ENCODE measurements at places on chromosomes 6 and 20.
A peak's percentile ranks its signal among the peaks of the same experiment; 100 is the strongest.

DNA sequence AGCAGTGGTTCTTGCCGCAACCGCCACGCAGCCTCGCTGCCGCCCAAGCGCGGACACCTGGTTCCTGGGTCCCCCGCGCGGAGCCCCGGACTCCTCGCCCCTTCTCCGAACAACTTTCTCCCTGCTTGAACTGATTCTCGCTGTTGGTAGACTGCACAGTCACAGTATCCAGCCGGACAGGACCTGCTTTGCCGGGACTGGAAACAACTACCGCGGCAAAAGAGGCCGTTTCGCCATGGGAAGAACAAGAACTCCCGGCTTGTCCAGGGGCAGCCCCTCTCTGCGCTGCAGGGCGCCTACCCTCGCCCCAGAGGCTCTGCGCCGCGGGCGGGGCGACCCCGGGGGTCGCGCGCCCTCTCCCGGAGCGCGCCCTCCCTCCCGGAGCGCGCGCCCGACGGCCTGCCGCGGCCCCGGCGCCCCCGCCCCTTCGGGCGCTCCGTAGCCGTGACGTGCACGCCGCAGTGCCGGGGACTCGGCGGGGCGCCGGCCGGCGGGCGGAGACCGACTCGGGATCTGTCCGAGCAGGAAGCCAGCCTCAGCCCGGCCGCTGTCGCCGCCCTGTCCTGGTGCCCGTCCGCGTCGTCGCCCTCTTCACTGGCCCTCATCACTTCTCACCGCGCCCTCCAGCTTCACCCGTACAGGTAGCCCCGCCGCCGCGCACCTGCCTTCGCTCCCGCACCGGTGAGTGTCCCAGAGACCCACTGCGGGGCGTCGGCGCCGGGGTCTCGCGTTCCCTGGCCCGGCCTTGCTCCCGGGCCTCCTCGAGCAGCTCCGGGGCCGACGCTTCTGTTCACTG is at the start of gene MYO6:
MYO6 (plus strand) TSS at position 497 of the 796 bp plus-strand sequence. CDS start 68,309 bp downstream, outside the sequence.
- no peak for DNase-seq

- no peak for DNase-seq
Measured at GRCh38 chr20:53571555-53572286, 21.9 kb downstream of the ZNF217 start.

DNA sequence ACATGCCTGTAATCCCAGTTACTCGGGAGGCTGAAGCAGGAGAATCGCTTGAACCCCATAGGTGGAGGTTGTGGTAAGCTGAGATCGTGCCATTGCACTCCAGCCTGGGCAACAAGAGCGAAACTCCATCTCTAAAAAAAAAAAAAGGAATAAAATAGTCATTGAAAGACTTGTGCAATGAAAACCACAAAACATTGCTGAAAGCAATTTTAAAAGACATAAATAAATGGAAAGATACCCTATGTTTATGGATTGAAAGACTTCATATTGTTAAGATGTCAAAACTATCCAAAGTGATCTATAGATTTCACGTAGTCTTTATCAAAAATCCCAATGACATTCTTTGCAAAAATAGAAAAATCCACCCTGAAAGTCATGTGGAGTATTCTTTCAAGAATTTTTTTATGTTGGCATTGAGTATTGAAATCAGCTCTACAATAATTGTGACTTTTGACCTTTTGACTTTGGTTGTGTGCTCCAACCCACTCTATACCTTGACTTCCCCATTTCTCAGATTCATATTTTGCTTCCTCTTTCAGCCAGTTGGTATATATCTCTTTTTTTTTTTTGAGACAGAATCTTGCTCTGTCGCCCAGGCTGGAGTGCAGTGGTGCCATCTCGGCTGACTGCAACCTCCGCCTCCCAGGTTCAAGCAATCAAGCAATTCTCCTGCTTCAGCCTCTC is 45.5 kb upstream of the SLC23A2 start:
- DNase-seq: no peak

DNA sequence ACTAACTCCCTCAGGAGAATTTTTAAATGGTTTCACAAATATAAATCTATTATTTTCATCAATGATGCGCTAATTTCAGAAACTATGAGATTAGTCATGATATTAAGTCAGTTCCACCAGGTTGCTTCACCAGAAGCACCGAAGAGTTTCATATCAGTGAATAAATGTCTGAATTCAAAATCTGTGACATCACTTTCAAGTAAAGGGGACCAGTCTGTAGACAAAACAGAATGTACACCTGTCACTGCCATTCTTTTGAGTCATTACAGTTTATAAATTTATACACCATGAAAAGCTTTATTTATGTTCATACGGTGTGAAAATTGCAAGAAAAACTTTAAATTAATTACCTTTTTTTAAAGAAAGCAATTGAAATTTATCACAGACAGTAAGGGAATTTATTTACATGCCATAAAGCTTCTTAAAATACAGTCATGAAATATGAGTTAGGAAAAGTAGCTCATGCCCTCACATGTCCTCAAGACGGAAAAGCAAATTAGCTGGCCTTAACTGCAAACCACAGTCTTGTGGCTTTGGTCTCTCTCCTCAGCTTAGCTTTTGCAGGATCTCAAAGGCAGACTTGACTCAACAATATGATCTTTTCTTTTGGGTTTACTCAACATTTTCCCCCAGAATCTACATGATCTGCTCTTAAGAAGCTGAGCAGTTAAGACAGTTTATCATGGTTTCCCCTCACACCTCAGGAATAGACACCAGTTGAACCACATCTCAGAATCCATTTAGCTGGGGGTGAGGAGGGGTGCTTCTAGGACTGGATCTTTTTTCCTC is 177.7 kb upstream of the MCHR2 start:
- DNase-seq: peak; percentile 93

DNA sequence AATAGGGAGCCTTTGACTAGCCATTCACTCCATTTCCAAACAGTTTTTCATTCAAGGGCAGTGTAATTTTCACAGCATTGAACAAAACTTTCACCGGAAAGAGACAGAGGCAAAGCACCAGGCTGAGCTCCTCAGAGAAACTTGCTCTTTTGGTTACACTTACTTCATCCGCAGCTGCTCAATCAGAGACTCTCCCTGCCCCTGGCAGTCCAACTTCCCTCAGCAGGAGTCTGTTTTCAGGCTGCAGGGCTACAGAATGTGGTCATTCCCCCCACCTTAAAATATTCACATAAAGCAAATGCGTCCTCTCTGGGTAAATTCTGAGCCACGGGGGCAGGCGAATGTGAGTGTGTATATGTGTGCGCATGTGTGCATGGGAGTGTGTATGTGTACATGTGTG is 70.0 kb upstream of the ZNF133 start:
- DNase-seq: no peak

- DNase-seq: peak; percentile 35
Measured at GRCh38 chr6:100915876-100916275, 34.7 kb upstream of the ASCC3 start.

DNA sequence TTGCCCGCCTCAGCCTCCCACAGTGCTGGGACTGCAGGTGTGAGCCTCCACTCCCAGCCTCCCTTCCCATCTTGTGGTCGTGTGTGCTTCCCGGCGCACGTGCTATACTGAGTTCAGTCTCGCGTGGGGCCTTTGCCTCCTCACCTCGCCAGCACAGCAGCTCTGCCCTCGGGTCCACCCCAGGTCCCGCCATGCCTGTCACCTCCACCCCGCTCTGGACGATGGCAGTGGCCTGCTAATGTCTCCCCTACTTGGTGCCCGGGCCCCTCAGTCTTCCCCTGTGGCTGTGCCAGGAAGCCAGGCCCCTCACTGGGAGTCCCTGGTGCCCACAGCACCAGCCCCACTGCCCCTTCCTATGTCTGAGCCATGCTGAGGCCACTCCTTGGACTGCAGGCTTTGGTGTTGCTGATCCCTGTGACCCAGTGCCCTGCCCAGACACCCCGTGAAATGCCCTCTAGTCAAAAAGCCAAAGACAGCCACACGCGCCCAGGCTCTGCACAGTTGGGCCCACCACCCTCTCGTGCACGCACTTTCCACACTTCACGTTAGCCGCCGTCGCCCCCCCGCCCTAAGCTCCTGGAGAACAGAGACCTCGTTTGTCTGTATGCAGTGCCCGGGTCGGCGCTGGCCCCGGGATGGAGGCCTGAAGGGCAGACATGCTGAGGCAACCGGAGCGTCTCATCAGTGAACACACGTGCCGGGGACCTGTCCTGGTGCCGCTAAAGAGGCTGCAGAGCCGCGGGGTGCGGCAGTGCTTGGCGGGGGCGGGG is 14.3 kb downstream of the HRH3 start:
- no peak for DNase-seq

DNA sequence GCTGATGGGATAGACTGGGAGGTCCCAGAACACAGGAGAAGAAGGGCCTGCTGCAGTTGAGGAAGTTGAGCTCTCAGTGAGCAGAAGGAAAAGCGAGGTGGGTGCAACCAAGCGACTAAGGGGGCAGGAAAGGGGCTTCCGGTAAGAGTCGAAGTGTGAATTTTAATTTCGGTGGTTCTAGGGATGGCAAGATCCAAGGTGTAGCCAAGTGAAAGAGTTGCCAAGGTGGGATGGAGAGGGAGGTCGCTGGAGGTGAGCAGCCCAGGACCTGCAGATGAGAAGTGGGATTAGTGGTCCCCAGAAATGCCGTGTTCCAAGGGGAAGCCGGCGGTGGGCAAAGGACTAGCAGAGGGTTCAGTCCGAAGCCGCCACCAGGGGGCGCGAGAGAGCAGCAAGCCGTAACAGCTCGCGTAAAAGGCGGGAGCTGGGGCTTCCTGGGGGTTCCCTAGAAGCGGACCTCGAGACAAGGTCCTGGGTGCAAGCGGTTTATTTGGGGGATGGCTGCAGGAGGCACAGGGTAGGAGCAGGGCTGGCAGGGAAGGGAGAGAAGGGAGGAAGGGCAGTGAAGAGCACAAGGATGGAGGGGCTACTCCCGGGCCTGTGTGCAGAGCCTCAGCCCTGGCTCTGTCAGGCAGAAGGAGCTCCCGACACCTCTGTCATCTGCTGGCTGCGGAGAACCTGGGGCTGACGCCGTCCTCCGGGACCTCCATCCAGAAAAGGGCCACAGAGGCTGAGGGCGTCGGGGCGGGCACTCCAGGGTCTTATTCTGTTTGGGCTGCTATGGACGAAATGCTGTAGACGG is 103.6 kb downstream of the PAX1 start:
- DNase-seq: peak; percentile 28

GRCh38 chr6:169141671-169142537 is 111.7 kb downstream of the THBS2 start:
- DNase-seq: no peak

GRCh38 chr20:10636326-10636818 is 37.4 kb downstream of the JAG1 start:
- no peak for DNase-seq

GRCh38 chr6:36659271-36659670 is 19.2 kb upstream of the CDKN1A start:
- DNase-seq: no peak

DNA sequence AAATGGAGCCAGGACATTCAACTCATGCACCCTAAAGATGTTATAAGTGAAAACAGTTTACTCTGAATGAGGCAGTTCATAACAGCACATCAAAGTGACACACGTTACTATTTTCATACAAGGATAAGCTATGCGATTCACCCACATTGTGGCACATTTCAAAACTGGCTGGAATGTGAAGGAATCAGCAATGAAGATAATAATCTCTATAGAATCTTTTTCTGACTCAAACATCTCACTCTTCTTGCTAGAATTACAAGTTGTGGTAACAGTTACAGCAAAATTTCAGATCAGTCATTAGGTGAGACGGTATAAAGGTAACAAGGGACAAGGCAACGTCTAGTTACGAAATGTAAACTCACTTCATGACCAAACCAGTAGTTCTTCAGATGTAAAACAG is 17.5 kb downstream of the TMEM244 start:
- no peak for DNase-seq

- DNase-seq: peak; percentile 91
Measured at GRCh38 chr20:18793625-18794427, 19.8 kb upstream of the SCP2D1 start.

GRCh38 chr20:6660441-6660840 is 107.0 kb upstream of the BMP2 start:
- no peak for DNase-seq

GRCh38 chr6:166419717-166420116 is 37.0 kb upstream of the MPC1 start:
- no peak for DNase-seq

DNA sequence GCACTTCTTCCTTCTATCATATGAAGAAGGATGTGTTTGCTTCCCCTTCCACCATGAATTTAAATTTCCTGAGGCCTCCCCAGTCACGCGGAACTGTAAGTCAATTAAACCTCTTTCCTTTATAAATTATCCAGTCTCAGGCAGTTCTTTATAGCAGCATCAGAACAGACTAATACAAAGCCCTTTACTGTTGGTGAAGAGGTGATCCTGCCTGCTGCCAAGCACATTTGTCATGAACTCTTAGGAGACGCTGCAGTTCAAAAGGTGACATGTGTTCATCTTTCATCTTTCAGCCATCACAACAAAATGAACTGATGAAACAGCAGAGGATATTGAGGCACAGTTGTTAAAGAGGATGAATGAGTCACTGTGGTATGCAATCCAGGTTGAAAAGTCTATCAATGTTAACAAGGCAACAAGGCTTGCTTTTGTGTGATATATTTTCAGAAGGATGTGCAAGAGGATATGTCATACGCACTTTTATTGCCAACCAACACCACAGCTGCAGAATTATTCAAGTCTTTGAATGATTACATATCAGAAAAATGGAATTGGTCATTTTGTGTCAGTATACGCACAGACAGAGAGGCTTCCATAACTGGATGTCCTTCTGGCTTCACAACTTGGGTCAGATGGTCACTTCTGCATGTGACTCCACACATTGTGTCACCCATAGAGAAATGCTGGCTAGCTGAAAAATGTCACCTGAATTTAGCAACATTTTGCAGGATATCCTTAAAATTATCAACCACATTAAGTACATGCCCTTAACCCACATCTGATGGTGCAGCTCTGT is 52.4 kb upstream of the PLN start:
- DNase-seq: no peak

DNA sequence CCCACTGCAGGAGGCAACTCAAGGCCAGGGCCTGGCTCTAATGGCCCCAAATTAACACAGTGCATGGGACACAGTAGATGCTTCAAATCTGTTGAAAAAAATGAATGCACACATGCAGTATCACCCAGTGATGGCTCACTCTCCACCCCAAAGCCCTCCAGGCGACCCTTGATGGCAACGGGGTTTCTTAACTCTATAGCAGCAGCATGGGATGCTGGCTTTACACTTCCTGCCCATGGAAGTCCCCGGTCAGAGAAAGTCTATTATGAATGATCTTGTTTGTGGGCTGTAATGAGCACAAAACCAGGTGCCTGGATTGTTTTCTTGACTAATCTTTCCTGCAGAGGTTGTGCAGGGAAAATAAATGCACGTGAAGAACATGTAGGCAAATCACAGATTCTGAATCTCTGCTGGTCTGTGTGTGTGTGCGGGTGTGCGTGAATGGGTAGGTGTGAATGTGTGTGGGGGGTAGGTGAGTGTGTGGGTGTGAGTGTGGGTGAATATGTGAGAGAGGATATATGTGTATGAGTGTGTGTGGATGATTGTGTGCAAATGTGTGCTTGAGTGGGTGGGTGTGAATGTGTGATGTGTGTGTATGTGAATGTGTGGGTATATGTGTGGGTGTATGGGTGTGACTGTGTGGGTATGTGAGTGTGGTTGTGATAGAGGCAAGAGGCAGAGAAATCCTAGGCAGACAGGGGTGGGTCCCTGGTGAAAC is 60.1 kb upstream of the MLN start:
- DNase-seq: no peak

GRCh38 chr20:9838035-9838377 is 870 bp downstream of the PAK5 start:
- no peak for DNase-seq

- no peak for DNase-seq
Measured at GRCh38 chr6:37068356-37069270, 63.2 kb downstream of the FGD2 start.

GRCh38 chr6:167781868-167782267 is 44.8 kb upstream of the AFDN start:
- DNase-seq: no peak
